Activated naive CD8-positive, alpha-beta T cell treated with anti-CD3 and anti-CD28 coated beads for 36 hours (primary cell): ENCODE measurements at places on chromosomes 3 and 15.

DNA sequence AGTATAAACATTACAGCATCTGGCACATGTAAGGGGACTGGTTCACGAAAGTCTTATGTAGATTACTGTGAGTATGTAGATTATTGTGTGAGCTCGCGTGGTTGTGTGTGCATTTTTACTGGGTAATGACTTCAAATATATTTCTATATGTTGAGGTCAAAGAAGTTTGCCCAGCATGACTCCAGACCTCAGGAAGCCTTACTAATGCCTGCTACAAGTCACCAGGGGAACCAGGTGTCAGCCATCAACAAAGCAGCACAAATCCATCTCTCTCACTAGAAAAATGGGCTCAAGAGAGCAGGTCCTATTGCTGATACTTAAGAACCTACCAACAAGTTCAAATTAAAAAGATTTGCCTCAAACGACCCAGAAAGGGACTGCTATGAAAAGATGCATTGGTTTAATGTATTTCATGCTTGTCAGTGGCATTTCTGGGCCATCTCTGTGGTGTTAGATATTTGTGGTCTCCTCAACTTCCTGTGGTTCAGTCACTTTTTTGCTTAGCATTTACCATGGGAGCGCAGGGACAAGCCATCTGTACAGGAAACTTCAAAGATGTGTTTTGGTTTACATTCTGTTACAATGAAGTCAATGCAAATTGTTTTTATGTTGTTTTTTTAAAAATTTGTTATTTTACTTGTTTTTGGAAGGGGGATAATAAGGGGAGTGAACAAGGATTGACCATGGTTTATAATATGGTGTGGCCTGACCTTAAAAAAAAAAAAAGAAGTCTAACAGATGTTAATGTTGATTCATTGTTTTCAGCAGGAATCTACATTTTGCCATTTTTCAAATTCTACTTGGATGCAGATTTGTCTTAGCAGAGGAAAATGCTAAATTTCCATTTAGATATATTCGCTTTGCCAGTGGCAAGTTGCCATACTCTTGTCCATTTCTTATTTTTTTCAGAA, 172.1 kb upstream of the ADAMTS9 start:
- no peak for DNase-seq

DNA sequence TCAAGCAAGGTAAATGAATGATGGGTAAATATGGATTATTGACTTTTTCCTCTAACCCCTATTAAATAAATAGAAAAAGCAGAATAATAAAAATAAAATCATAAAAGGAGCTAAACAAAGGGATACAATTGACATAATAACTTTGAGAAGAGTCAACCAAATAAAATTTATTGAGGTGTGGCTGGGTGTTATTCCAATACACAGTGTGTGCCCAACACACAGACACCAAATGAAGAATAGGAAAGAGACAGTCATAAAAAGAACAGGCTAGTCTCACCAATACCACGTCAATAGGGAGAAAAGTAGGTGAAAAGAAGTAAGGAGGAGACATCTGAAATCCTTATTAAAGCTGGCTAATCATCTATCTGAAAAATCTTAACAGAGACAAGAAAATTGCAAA, 127.1 kb downstream of the ZBBX start:
- no peak for DNase-seq

GRCh38 chr3:130968221-130968620, 58.4 kb downstream of the ASTE1 start:
- no peak for DNase-seq

GRCh38 chr3:140233702-140234101, 298.7 kb downstream of the CLSTN2 start:
- DNase-seq, result no peak

DNA sequence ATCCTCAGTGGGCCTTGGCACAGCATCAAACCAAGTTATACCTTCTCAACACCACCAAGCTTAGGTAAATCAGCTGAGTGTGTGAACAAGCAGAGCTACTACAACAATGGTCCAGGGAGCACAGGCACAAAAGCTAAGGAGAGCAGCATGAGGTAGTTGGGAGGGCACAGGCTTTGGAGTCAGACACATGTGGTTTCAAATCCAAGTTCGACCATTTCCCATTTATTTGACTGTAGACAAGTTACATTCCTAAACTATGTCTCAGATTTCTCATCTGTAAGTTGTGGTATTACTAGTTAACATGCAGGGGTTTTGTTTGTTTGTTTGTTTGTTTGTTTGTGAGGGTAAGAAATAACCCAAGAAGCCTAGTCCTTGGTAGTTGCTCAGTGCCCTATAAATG, 46.9 kb downstream of the MLH1 start:
- DNase-seq, result no peak
